ENCODE measurements at places on chromosomes 3 and 15.

- no peak for DNase-seq
Observed at GRCh38 chr15:91017716-91018115, 4.7 kb downstream of the VPS33B start.

GRCh38 chr3:129936757-129937156 is 37.8 kb upstream of the TRH start:
- DNase-seq = peak; percentile 76

- no peak for DNase-seq
Observed at GRCh38 chr3:115281697-115282675, 134.9 kb upstream of the ZBTB20 start.

GRCh38 chr15:98009169-98009568 is 48.7 kb downstream of the ARRDC4 start:
- no peak for DNase-seq

- DNase-seq = peak; percentile 56
Observed at GRCh38 chr3:177574222-177574856, 377.1 kb upstream of the TBL1XR1 start.

DNA sequence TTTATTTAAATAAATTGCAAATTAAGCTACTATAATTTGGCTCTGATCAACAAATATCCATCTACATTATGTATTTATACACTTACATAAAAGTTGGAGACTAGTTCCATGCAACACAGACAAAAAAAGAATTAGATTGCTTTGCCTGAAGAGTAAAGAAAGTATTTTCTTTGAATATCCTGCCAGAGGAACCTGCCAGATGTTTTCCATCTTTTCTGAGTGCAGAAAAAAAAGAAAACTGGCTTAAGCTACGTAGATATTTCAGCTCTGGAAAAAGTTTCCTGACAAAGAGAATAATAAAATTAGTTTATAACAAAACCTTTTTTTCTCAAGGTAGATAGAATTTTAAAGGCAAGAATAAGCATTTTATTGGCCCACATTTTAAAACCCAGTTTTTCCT is 607.5 kb upstream of the NAALADL2 start:
- no peak for DNase-seq

GRCh38 chr3:20401253-20401652 is 215.2 kb upstream of the SGO1 start:
- DNase-seq = no peak

- peak; percentile 79 for DNase-seq
Observed at GRCh38 chr3:65963787-65964677, 74.7 kb downstream of the MAGI1 start.

DNA sequence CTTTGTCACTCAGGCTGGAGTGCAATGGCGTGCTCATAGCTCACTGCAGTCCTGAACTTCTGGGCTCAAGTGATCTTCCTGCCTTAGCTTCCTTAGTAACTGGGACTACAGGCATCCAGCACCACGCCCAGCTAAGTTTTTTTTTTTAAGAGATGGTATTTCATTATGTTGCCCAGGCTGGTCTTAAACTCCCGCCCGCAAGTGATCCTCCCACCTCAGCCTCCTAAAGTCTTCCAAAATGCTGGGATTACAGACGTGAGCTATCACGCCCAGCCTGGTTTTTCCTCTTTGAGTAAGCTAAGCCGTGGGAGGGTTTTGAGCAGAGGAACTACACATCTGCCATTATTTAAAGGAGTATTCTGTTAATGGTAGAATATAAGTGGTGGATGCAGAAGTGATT is 7.4 kb upstream of the LRRFIP2 start:
- DNase-seq = peak; percentile 25

- no peak for DNase-seq
Observed at GRCh38 chr3:64225695-64226499, 631 bp upstream of the PRICKLE2 start.

GRCh38 chr15:98938799-98939198 is 68.8 kb downstream of the PGPEP1L start:
- DNase-seq = no peak

- peak; percentile 33 for DNase-seq
Observed at GRCh38 chr15:29268706-29269484, 727 bp downstream of the NSMCE3 start.

DNA sequence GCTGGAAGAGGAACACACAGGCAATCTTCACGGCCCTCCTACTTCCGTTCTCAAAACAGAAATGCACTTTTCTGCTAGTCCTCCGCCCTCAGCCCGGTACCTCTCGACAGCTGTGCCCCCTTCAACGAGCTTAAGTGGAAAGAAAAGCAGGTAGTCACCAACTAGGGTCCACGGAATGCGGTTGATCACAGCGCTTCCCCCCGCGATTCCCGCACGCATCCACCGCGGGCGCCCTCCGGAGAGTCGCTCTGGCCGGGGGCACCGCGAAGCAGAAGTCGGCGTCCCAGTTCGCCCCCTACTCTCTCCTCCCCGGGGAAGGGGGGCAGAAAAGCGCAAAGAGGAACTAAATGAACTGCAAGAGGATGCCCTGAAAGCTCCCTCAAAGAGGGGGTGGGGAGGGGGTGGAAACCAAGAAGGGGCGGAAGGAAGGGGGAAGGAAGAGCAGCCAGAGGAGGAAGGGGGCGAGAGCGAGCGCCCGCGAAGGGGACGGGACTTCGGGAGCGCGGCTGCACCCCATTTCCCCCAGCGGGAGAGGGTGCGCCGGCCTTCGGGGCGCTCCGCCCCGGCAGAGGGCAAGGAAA is 738 bp downstream of the ACAP2 start:
- DNase-seq = peak; percentile 56

DNA sequence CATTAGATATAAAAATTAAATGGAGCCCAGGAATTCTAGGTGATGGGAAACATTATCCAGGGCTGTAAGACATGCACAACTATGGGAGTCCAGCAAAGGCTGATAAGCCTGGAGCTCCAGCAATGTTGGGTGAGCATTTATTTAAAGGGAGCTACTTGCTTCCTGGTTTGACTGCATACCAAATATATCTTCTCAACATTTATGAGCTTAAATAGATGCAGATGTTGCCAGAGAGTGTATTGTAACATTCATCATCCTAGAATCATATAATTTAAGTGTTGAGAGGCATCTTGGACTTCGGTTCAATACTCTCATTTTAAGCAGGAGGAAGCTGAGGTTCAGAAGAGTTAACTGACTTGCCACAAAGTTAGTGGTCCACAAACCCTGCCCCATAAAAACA is 12.2 kb upstream of the POLR2M start:
- DNase-seq = no peak

DNA sequence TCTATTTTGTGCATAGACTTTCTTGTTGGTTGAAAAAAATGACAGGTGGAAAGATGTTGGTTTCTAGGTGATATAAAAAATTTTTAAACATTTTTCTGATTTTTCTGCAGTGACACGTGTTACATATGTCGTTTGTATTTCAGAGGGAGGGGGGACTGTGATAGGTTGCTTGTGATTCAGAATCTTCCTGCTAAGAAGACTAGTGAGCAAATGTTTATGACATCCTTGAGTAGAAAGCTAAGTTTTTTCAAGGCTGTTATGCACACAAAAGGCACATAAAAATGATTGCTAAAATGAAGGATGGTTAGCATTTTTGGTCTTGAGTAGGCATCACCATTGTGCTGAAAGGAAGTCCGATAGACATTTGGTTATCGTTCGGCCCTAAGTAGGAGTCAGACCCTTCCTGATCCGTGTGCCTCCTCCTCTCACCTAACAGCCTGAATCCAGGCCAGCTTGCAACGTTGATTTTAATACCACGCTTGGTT is 1.5 kb downstream of the ZNF639 start:
- DNase-seq = peak; percentile 15

GRCh38 chr3:100425316-100425715 is 24.0 kb downstream of the LNP1 start:
- DNase-seq = no peak

Measured in Daoy (cell line).